ENCODE measurements at places on chromosomes 7 and 10. TPM values are rescaled to one million over a fixed set of nuclear protein-coding genes. Genes with fewer than 3 reads are reported as not detected.

LBX1 gene
- not detected for polyA plus RNA-seq

GRCh38 chr10:124350806-124351205 is 67.9 kb downstream of the OAT start:
- H3K4me1 ChIP-seq = peaks cover 13% of the 10 kb centered on the region
- DNase-seq = no peak
- H3K36me3 ChIP-seq = no peaks in the 10 kb centered on the region
- no peak overlapping the region for H3K4me3 ChIP-seq

DNA sequence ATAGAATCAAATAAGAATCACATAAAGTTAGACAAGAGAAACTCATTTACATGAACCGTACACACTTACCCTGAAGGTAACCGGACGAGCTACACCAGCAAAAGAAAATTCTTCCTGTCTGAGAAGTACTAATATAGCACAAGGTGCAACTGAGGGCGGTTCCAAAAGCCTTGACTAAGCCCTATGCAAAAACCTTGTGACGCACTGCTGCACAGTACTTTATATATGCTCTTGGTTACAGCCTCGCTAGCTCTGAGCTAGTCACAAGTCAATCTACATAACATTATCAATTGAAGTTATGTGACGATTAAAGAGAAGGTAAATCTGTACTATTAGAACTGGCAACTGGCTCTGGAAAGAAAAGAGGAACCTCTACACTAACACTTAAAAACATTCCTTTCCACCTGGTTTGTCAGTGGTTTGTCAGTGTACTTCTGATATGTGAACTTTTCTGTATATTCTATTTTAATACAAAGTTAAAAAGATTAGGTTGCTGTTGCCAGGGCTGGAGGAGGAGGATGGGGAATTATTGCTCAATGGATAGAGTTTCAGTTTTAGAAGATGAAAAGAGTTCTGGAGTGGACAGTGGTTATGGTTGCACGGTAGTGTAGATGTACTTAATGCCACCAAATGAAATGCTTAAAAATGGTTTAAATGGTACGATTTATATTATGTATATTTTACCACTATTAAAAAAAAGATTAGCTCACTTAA is 21.6 kb downstream of the NT5C3A start:
- H3K36me3 ChIP-seq = no peaks in the 10 kb centered on the region
- H3K4me1 ChIP-seq = peaks cover 42% of the 10 kb centered on the region
- H3K27ac ChIP-seq = no peak overlapping the region
- H3K27me3 ChIP-seq = no peaks in the 10 kb centered on the region

GRCh38 chr10:67767244-67767643 is 70.7 kb downstream of the DNAJC12 start:
- peaks cover 26% of the 10 kb centered on the region for H3K4me1 ChIP-seq
- no peak overlapping the region for H3K27ac ChIP-seq
- no peaks in the 10 kb centered on the region for H3K27me3 ChIP-seq
- no peaks in the 10 kb centered on the region for H3K36me3 ChIP-seq
- H3K4me3 ChIP-seq = no peak overlapping the region
- no peak for DNase-seq

GRCh38 chr7:142961973-142962926 is at the start of gene KEL:
Gene KEL, minus strand, starts transcription at chr7:142962363. Its CDS starts 157 bp downstream, at chr7:142962206.
- H3K4me3 ChIP-seq = no peak within 1 kb of the TSS
- DNase-seq = no peak

RASA4B gene
- polyA plus RNA-seq = 6.3 TPM

DNA sequence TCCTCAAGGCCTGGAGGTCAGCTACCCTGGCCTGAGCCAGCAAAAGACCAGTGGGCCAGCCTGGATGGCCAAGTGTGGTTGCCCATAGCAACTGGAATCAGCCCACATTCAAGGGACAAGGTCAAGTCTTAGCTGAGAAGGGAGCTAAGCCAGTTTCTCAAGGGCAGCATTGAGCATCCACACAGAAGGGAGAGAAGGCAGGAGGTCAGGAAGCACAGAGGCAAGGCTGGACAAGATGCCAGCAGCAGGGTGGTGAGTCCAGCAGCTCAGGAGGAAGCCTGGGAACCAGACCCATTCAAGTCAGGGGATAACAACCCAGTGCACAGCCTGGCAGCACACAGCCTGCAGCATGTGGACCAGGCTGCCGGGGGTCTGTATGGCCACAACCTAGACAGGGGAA is 54.0 kb upstream of the ZMIZ1 start:
- no peak overlapping the region for H3K4me3 ChIP-seq
- H3K27ac ChIP-seq = no peak overlapping the region
- no peaks in the 10 kb centered on the region for H3K4me1 ChIP-seq
- H3K36me3 ChIP-seq = no peaks in the 10 kb centered on the region
- no peak for DNase-seq
- H3K27me3 ChIP-seq = no peaks in the 10 kb centered on the region

DNA sequence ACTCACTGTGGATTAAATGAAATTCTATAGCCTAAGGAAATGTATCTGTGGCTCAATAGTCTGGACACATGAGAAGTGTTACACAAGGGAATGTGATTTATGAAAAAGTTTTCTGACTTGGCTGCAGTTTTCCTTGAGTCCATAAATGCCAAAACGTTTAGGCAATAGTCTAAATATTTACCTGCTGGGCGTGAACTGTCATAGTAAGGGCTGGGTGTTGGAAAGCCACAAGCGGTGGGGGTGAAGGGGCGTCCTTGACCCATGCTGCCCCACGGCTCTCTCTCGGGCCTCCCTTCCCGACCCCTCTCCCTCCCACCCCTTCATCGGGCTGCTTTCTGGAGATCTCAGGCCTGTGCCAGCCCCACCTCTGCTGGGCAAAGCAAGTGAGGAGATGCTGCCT is 223.7 kb downstream of the BUB3 start:
- H3K4me1 ChIP-seq = no peaks in the 10 kb centered on the region
- no peaks in the 10 kb centered on the region for H3K27me3 ChIP-seq
- no peak for DNase-seq

DNA sequence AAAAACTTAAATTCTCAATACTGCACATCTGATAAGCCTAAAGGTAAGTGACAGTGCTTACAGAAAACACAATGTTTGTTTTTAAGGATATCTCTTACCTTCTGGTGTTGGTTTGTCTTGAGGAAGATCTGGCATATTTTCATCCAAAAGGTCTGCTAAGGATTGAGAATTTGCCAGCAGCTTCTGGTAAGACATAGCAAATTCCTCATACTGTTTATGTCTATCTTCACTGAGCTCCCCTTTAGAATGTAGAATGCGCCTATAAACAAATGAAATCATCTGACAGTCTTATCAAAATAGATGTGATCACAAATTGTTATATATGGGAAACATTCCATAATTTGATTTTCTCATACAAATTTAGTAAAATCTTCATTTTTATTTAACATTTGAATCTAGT is 28.7 kb downstream of the UPF2 start:
- peaks cover 6% of the 10 kb centered on the region for H3K4me1 ChIP-seq
- peaks cover 51% of the 10 kb centered on the region for H3K36me3 ChIP-seq
- no peak overlapping the region for H3K4me3 ChIP-seq
- no peak for DNase-seq
- no peak overlapping the region for H3K27ac ChIP-seq

- no peak for DNase-seq
- H3K36me3 ChIP-seq = no peaks in the 10 kb centered on the region
- H3K4me3 ChIP-seq = no peak overlapping the region
- no peaks in the 10 kb centered on the region for H3K27me3 ChIP-seq
- no peaks in the 10 kb centered on the region for H3K4me1 ChIP-seq
Observed at GRCh38 chr7:23873306-23873705, 163.3 kb downstream of the STK31 start.

- no peaks in the 10 kb centered on the region for H3K36me3 ChIP-seq
- no peak overlapping the region for H3K27ac ChIP-seq
- no peaks in the 10 kb centered on the region for H3K4me1 ChIP-seq
- H3K27me3 ChIP-seq = no peaks in the 10 kb centered on the region
- no peak overlapping the region for H3K4me3 ChIP-seq
Observed at GRCh38 chr7:112594397-112594796, 113.6 kb downstream of the LSMEM1 start.

DNA sequence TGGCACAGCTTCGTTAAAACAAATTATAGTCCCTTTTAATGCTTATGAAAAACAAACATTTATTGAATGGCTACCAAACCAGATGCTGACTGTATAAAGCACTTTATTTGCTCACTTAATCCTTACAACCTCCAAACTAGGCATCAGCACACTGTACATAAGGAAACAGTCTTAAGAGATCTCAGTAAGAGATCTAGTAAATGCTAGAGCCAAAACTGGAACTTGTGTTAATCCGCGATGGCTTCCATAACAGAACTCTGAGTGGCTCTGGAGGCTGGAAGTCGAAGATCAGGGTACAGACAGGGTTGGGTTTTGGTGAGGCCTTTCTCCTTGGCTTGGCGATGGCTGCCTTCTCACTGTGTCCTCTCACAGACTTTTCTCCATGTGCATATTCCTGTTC is 27.0 kb downstream of the PDZD8 start:
- no peak overlapping the region for H3K4me3 ChIP-seq
- H3K27me3 ChIP-seq = no peaks in the 10 kb centered on the region
- H3K4me1 ChIP-seq = peaks cover 42% of the 10 kb centered on the region
- H3K36me3 ChIP-seq = no peaks in the 10 kb centered on the region

DNA sequence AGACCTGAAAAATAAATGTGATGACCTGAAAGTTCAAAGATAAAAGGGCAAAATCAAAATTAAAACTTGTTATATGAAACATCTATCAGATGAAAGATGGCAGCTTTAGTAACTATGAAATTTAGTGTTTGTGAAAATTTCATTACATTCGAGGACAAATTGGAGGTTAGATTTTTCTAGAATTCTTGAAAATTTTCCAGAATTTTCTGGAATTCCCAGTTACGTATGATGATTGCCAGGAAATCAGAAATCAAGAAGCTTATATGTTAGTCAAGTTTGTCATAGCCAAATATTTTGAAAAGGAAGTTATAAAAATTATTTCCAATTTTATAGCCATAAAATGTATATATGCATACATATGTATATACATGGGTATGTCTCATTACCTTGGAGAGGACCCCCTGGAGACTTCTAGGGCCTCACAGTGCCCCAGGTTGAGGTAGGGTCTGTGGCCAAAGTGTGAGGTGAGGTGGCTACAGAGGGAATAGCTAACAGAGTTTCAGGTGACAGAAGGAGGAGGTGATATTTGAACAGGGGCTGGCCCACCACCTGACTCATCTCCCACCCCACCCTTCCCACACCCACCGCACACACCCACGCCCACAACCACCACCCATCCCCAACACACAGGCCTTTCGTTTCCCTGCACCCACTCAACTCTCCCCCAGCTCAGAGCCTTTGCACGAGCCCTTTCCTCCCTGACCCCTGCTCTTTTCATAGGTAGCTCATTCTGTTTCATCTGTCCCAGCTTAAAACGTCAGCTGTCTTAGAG is 21.5 kb downstream of the C10orf105 start:
- H3K27me3 ChIP-seq = no peaks in the 10 kb centered on the region
- H3K27ac ChIP-seq = peak overlapping the region; percentile 10
- DNase-seq = no peak
- H3K36me3 ChIP-seq = no peaks in the 10 kb centered on the region

DNA sequence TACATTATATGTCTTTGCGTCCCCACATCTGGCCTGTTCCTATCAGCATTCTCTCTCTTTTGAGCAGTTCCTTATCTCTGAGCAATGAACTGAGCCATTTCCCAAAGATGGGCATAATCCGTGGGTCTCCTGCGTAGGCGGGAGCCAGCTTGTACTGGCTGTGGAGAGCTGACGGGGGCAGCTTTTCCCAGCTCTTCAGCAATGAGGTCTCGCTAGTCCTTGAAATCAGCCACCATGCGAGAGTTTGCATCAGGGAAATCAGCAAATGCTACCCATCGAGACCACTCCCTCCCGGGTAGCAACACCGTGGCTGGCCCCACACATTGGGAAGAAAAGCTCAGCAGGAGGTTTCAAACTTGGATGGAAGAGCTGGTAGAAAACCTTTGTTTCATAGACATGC is 51.9 kb upstream of the FAM180A start:
- no peaks in the 10 kb centered on the region for H3K4me1 ChIP-seq
- no peaks in the 10 kb centered on the region for H3K36me3 ChIP-seq
- H3K27me3 ChIP-seq = no peaks in the 10 kb centered on the region
- DNase-seq = no peak

GRCh38 chr10:123331438-123331837 is 177.2 kb downstream of the BUB3 start:
- H3K4me3 ChIP-seq = no peak overlapping the region
- DNase-seq = no peak
- H3K27ac ChIP-seq = no peak overlapping the region
- no peaks in the 10 kb centered on the region for H3K4me1 ChIP-seq
- H3K27me3 ChIP-seq = no peaks in the 10 kb centered on the region

SKIDA1 gene
- 0.04 TPM for polyA plus RNA-seq

DNA sequence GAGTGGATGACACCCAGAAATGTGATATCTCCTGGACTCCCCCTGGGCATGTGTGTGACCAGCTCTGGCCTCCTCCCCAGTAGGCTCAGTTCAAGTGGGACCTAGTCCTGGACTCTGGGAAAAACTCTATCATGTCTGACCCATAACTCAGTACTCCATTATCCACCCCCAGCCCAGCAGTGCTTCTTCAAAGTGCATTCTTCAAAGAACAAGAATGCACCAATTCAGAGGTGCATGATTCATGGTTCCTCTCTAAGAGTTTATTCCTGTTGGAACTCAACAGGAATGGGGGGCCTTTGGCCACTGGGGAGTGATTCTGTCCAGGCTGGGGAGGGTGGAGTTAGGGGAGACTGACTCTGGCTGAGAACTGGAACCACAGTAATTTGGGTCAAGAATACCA is 173.6 kb upstream of the CXCL12 start:
- no peaks in the 10 kb centered on the region for H3K36me3 ChIP-seq
- H3K4me3 ChIP-seq = no peak overlapping the region
- H3K27ac ChIP-seq = no peak overlapping the region
- no peak for DNase-seq

- no peak overlapping the region for H3K27ac ChIP-seq
- no peaks in the 10 kb centered on the region for H3K27me3 ChIP-seq
- peaks cover 72% of the 10 kb centered on the region for H3K36me3 ChIP-seq
- H3K4me1 ChIP-seq = peaks cover 23% of the 10 kb centered on the region
- no peak for DNase-seq
Observed at GRCh38 chr10:30442019-30442606, 8.1 kb downstream of the MAP3K8 start.

- H3K4me1 ChIP-seq = no peaks in the 10 kb centered on the region
- no peak overlapping the region for H3K4me3 ChIP-seq
- H3K36me3 ChIP-seq = no peaks in the 10 kb centered on the region
- no peaks in the 10 kb centered on the region for H3K27me3 ChIP-seq
- no peak for DNase-seq
Observed at GRCh38 chr10:122285506-122286444, 14.7 kb downstream of the BTBD16 start.

PRR15 gene
- not detected for polyA plus RNA-seq

C7orf33 gene
- 0.05 TPM for polyA plus RNA-seq

- no peak overlapping the region for H3K4me3 ChIP-seq
- no peaks in the 10 kb centered on the region for H3K4me1 ChIP-seq
- H3K27ac ChIP-seq = no peak overlapping the region
- no peaks in the 10 kb centered on the region for H3K36me3 ChIP-seq
Observed at GRCh38 chr10:96402417-96403305, 43.9 kb upstream of the OPALIN start.

MDFIC gene
- 30.0 TPM for polyA plus RNA-seq

OR9A2 gene
- not detected for polyA plus RNA-seq

DNA sequence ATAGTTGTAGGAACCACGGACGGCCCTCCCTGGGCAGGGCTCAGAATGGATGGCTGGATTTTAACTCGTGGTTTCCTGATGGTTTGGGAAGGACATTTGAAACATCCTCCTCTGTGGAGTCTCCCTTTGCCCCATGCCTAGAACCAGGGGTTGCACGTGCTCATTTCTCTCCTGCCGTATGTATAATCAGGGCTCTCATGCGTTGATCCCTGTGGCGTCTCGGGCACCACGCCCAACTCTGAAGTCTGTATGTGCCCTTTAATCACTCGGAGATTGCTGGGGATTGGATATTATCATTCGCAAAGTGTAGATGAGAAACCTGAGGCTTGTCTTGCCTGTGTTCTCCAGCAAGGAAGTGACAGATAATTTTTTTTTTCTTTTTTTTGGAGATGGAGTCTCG is 257.1 kb downstream of the CAMK1D start:
- H3K27ac ChIP-seq = no peak overlapping the region
- no peaks in the 10 kb centered on the region for H3K27me3 ChIP-seq

Measured in CD14-positive monocyte (primary cell).